ENCODE measurements at places on chromosomes 7 and 10.

DNA sequence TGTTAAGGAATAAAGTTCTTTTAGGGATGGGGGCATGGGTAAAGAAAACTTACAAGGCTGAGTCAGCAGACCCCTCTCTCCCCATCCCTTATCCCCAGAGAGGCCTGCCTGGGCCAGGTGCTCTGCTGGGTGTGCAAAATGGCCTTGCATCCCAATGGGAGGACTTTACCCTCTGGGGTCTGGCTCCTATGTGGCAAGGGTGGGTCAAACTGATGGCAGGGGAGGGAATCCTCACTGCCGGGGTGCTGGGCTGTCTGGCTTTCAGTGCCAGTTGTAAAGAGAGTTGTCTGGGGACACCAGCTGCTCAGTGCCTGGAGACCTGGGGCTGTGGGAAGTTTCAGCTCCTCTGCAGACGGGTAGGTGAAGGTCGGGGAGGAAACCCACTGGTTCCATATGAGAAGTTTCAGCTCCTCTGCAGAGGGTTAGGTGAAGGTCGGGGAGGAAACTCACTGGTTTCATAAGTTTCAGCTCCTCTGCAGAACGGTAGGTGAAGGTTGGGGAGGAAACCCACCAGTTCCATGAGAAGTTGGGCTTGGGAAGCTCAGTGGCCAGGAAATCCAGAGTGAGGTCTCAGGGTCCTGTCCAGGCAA lies 127.2 kb upstream of the PODXL start:
- DNase-seq: no peak

DNA sequence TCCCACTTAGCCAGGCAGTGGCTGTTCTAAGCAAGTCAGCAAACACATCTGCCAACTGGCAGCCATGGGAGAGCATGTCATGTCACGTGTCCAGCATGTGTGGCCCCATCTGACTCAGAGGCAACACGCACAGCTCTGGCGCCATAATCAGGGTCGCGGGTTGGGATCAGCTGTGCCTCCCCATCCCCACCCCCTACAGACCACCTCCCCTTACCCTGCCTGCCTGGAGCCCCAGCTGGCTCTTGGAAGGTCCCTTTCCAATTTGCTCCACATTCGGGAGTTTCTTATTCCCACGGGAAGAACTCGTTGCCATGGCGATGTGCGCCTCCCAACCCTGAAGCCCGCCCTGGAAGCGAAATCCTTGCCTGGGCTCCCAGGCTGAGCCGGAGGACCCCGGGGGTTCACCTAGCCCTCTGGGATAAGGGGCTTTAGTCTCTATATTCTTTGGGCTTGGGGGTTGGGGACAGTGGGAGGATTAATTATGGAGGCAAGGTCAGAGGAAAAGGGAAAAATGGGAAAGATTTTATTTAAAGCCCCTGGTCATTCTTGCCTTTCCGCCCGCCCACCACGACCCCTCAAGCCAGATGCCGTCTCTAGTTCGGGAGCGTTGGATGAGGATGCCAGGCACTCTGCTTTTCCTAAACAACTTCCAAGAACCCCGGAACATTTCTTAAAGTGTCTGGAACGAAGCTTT lies 283.7 kb downstream of the ZEB1 start:
- no peak for DNase-seq

DNA sequence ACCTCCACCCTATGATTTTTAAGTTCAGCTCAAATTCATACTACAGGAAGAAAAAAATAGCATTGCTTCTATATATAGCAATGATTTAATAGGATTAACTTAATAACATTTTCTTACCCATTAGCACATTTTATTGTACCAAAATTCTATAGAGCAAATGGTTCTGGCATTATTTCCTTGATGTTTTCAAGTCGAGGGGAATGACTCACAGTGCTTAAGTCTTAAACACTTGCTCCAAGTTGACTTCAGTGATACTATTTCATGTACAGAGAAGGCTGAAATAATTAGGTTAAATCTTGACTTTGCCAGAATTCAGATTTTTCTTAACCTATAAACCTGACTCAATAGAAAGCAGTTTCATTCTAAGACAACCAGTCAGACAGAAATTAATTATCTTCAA lies 1133.8 kb downstream of the SORCS3 start:
- no peak for DNase-seq

DNA sequence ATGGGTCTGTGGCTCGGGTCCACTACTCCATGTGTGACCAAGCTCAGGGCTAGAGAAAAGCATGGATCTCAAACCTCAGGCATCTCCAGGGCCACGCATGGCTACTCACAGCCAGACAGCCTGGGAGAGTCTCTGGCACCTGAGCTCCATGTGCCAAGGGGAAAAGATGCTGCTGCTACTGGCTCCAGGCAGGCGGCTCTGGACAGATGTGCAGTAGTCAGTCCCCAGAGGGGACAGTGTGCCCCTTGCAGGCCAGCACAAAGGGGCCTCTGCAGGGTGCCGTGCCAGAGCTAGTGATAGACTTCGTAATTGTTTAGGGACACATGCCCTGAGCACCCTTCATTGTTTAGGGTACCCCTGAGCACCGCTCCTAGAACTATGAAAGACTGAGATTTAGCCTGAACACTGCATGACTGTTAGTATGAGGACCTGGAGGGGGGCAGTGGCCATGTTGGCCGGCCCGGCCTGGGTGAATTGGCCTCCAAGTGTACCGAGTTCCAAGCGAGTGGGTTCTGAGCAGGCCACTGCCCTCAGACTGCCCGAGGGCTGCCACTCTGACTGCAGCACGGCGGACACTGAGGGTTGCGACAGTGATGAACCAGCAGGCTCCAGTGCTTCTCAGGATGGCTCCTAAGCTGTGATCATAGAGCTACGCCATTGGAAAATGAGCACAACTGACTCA lies 80.7 kb downstream of the TCERG1L start:
- no peak for DNase-seq

DNA sequence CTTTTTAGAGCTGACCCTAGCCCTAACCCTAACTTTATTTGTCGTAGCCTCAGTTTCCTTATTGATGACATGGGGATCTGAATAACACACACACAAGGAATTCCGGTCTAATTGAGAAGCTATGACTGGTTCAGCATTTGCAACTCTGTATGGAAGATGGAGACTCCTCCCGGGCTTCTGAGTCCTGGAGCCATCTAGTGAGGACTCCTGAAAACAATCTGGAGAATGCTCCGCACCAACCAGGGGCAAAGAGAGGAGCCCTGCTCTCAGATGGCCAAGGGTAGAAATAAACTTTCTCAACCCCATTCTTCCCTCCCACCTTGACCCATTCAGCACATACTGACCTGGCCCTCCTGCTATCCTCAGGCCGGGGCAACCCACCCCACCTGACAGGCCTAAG lies 26.4 kb downstream of the MBL2 start:
- no peak for DNase-seq

GRCh38 chr7:2687338-2687869 lies 598 bp upstream of the AMZ1 start:
- DNase-seq: no peak

GRCh38 chr10:132687893-132688579 lies 97.9 kb downstream of the NKX6-2 start:
- DNase-seq: no peak

GRCh38 chr10:27355918-27356573 lies 115.4 kb upstream of the ACBD5 start:
- no peak for DNase-seq

DNA sequence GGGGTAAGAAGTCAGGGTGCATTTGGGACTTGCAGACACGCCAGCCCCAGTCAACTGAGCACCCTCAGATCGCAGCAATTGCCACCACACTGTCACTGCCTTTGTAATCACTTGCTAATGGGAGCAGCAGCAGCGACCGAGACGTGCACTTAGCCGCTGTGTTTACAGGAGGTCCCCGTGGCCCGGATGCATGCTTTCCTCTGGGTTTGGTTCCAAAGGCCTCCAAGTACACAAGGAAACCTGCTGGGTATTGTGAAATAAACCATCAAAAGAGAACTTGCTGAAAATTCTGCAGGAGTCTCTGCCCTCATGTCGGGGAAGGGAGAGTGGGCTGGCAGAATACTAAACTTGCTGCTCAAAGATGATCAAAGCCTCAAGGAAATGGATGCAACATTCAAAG lies 341.7 kb downstream of the DNAJB6 start:
- DNase-seq: no peak

DNA sequence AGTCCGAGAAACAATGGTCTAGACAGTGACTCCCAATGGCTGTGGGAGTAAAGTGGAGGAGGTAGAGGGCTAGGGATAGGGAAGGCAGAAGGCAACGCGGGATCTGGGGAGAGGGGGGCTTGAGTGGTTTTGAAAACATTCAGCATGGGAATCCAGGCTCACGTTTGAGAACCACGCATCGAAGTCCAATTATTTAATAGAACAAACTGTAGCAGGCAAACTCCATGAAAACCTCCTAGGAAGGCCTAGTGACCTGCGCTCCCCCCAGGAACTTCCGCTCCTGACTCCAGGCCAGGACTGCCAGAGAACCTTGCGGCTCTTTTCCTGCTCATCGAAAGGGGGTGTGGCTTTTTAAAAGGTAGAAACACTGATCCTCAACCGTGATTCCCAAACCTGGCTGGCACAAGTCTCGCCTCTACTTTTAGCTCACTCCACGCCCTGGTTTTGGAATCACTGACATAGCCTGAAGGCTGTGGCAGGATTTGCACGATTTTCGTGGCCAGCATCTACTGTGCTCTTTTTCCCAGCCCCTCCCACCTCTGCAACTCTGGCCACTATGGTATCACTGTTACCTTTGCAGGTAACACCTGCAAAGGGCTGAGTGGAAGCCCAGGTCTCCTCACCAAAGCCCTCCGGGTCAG lies 43.4 kb downstream of the MYOF start:
- DNase-seq: no peak

- DNase-seq: no peak
These were observed 122.4 kb upstream of the NPS start for GRCh38 chr10:127426746-127427145.

- no peak for DNase-seq
These were observed 41.1 kb downstream of the BLVRA start for GRCh38 chr7:43799605-43800004.

DNA sequence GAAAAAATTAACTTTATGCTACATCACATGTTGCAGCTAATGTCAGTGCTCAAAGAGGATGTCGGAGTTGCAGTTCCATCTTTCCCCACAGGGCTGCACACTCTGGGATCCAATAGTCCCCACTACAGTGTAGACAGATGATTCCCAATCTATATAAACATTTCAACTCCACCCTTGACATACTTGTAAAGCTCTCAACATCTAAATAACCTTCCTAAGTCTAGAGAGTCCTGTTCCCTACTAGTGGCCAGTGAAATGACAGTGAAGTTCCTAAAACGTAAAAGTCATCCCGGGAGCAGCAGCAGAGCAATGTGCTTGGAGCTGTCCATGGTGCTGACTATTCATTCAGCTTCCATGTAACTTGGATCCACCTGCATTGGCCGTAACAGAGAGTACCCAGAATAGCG lies 145.1 kb downstream of the GRM8 start:
- DNase-seq: no peak

- DNase-seq: no peak
These were observed 36.9 kb downstream of the ELFN1 start for GRCh38 chr7:1706721-1707613.

DNA sequence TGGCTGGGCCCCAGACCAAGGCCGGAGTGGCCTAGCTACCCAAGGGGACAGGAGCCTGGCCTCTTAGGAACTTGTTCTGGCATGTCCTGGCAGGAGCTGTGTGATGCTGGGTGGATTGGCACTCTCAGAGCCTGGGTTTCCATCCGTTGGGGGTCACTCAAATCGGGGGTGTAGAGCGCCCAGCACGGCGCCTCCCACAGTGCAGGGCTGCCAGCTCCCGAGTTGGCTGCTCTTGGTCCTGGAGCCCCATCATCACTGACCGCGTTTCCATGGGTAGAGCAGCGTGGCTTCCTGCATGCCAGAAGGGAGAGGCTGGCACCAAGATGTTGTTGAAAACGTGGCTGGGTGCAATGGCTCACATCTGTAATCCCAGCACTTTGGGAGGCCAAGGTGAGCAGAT lies 70.3 kb downstream of the UNCX start:
- DNase-seq: no peak

DNA sequence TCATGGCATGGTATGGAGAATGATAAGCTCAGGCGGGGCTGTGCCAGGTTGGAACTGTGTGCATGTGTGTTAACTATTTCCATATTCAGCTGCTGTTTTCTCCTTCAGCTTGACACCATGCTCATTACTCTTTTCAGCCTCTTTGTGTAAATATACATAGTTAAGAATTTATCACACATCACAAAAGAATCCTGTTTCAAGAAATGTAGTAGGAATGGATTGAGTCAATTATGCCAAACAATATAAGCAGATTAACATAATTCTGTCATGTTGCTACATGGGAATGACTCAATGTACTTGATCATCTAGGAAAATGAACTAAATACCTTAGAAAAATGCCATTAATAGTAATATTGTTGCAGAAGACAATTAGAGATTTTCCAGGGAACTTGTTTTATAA lies 687.4 kb downstream of the PARD3 start:
- DNase-seq: no peak

- no peak for DNase-seq
These were observed 115.7 kb downstream of the TPK1 start for GRCh38 chr7:144720149-144720548.

GRCh38 chr7:82838314-82838713 lies 324.4 kb downstream of the PCLO start:
- no peak for DNase-seq

DNA sequence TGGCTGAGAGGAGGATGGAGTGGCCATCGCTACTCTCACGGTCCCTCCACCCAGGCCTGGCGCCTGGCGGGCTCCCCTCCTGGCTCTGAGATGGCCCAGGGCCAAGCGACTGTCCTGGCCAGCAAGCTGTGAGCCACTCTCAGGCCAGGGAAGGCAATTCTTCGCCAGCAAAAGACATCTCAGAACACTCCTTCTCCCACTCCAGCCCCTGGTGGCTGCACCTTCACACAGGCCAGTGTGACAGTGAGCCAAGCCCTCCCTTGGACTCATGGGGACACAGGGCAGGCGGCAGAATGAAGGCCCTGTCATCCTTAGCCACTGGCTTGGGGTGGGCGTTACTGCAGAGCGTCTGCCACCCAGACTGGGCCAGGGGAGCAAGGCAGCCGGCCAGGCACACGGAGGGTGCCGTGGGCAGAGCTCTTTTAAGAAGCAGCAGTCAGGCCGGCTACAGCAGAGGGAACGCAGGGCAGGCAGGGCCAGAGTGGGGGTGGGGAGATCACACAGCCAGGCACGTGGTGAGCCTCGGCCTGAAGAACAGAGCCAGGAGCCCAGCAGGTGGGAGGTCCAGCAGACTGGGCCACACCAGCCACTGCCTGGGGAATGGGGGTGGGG lies 14.4 kb downstream of the STK32C start:
- no peak for DNase-seq

- no peak for DNase-seq
These were observed 168.9 kb downstream of the SNX10 start for GRCh38 chr7:26460351-26461085.

GRCh38 chr10:108783897-108784296 lies 1139.4 kb downstream of the XPNPEP1 start:
- DNase-seq: no peak

DNA sequence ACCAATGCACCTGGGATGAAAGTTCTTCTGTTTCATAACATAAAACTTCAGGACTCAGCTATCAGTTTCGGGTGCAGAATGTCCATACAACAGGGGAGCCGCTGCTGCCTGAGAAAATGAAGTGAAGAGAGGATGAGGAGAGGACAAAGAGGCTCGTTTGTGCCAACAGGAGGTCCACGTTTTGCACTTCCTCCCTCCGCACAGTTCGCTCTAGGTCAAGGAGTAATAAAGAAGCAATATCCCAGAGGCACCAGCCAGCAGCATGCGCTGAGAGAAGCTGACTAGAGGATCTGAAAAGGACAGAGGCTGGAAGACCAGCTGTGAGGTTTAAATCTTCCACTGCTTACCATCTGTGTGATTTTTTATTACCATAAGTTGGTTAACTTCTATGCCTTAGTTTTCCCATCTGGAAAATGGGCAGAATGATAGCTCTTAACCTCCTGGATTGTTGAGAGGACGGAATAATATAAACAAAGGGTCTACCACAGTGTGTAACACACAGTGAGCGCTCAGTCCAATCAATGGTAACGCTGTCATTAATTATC lies 709 bp downstream of the GPAM start:
- DNase-seq: no peak
